ENCODE measurements at places on chromosomes 7 and 10.

DNA sequence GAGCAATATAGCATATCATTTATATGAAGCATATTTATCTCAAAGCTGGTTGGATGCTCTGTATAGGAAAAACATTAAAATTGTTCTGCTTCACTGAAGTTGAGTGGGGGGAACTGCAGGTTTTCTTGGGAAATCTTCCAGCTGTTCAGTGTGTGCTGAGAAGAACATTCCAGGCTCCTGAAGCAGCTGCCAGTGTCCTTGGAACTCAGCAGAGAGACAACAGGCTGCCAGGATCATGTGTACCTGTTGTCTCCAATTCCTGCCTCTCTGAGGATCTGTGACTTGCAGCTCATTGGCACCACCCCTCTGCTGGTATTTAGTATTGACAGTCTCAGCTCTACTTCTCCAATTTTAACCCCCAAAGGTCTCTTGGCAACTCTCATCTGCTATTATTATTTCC, 42.3 kb upstream of the PRKG1 start:
- DNase-seq = no peak

DNA sequence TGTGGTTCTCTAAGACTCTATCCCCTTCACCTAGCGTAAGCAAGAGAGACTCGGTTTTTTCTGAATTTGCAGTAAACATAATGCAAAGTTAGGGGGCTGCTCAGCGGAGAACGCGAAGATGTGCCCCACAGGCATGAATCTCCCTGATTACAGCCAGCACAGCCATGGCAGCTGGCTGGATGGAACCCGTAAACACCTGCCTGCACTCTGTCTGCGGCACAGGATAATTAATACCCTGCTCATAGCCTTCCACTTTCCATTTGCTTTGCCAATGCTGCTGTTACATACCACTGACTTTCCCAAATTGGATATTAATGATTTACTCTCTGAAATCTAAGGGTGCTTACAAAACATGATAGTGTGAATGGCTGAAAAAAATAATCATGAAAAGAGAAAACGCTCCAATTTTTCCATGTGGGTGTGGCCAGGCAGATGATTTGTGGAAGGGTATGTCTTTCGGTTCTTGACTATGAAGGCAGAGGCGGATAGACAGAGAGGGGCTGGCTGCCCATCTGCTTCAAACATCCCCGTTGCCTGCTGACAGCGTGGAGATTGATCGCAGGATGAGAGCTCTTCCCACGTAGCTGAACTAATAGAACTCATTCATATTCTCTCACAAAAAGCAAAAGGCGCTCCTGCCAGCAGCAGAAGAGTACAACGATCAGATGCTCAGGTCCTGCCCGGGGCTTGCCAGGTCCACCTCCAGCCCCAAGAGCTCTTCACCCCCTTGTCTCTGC, 193.2 kb upstream of the GHITM start:
- DNase-seq = no peak

GRCh38 chr7:128941323-128941890, 3.7 kb downstream of the IRF5 start:
- no peak for DNase-seq

DNA sequence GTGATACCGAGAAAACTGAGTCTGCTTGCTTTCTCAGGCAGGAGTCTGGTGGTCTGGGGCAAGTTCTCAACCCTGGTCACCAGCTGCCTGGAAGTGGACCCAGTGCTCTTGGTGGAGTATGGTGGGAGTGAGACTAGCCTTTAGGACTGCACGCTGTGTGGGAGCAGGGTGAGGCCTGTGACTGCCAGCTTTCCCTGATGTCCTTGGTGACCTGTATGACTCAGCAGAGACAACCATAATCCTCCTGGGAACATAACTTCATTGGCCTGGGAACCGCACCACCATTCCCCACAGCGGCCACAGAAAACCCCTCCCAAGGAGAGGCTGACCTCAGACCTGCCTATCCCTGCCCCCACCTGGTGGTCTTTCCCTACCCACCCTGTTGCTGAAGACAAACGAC, 139.5 kb upstream of the CHRM2 start:
- no peak for DNase-seq

- no peak for DNase-seq
These were observed 10.1 kb downstream of the KIF5B start for GRCh38 chr10:32046151-32046550.

GRCh38 chr10:49643241-49644034, 29.6 kb downstream of the CHAT start:
- DNase-seq = no peak

All from AG09319 (cell line).